Nephron progenitor cell (in vitro differentiated cells): ENCODE measurements at places on chromosomes 4 and X.

- DNase-seq, result no peak
Observed at GRCh38 chr4:107966903-107967302, 22.8 kb upstream of the HADH start.

DNA sequence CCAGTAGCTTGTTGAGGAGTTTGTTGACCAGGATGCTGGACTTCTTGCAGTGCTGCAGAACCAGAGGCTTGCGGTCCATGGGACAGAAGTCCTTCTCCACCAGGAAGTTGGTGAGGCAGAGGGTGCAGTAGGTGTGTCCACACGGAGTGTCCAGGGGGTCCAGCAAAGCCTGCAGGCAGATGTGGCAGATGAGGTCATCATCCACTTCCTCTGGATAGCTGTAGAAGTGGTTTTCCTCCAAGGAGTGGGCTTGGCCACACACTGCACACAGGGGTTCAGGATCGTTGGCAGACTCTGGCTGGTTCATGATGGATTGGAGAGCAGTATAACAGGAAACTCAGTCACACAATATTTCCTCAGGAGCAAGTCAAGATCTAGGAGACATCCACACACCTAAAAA is 17.6 kb downstream of the LNX1 start:
- no peak for DNase-seq

DNA sequence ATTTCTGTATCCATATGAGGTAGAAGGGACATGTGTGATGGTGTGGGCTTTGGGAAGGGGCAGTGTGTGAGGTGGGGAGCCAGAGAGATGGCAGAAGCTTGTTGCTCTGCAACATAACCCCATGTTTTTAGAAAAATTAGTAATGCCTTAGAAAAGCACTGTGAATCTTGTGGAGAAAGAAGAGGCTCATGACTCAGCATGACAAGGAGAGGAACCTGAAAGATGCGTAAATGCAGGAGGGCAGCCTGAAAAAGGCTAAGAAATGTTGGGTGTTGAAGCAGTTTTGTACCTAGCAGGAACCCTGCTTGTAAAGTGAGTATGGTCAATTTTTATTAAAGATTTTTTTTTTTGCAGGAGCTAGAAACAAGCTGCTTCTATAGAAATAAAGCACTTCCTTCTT is 59.8 kb downstream of the ARSJ start:
- DNase-seq, result no peak

DNA sequence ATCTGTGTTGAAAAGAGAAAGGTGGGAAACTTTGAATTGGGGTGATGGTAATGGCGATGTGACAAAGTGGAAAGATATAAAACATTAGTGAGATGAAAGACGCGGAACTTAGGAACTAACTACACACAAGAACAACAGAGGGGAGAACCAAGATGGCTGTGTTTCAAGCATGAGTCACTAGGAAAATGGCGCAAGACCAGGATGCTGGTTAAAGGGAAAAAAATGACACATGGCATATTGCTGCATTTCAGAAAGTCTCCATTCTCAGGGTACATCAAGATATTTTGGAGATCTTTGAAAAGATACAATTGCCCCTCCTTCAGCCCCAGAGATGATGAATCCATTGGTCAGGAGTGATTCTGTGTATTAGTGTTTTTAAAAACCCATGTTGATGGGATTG is 164.4 kb downstream of the FBXO8 start:
- no peak for DNase-seq

DNA sequence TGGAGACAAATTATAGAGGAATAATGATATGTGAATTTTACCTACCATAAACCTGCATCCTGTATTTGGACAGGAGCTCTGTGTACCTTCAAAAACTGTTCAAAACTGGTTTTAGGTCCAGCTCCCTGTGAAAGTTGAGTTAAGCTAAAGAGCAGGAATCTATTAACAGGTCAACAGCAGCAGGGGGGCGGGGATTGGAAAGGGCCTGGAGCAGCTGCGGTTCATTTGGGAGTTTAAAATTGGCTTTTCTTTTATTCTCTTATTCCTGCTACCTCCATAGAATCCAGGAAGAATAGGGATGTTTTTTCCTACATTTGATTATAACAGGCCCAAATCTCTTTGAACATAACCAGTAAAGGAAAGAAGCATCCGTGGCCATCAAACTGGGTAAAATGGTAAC is 23.8 kb downstream of the SHROOM3 start:
- peak; percentile 14 for DNase-seq

- no peak for DNase-seq
Observed at GRCh38 chrX:136856551-136856950, 24.0 kb downstream of the RBMX start.

DNA sequence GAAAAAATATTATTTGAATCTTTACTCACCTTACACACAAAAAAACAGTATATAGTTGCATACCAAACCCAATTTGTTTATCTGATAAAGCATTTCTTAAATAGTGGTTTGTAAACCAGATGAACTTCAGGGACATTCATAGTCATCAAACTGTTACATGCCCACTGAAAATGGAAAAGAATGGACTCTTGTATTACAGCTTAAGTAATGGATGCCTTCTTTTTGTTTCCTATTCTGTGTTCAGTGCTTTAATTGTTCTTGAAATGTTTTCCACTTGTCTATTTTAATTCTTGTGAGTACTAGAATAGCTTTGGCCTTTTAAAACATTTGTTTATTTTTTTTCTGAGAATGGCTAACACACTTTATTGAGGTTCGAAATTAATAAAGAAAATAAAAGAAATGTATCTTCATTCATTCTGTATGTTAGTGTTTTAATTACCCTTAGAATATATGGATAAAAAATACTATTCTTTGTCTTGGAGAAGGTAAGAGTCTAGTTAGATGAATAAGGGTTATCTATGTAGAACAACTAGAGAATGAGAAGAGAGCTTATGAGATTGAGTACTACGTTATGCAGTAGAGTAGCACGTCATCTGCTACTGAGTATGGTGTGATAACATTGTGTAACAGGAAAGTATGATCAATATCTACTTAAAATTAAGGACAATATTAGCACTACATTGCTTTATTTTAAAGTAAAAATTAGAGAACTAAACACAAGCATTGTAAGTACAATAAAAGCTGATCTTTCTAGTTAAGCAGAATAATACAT is 9.9 kb downstream of the CPEB2 start:
- DNase-seq, result no peak

- no peak for DNase-seq
Observed at GRCh38 chr4:21387683-21388082, 560.9 kb downstream of the KCNIP4 start.

- DNase-seq, result no peak
Observed at GRCh38 chr4:15375667-15376066, 52.2 kb upstream of the C1QTNF7 start.

DNA sequence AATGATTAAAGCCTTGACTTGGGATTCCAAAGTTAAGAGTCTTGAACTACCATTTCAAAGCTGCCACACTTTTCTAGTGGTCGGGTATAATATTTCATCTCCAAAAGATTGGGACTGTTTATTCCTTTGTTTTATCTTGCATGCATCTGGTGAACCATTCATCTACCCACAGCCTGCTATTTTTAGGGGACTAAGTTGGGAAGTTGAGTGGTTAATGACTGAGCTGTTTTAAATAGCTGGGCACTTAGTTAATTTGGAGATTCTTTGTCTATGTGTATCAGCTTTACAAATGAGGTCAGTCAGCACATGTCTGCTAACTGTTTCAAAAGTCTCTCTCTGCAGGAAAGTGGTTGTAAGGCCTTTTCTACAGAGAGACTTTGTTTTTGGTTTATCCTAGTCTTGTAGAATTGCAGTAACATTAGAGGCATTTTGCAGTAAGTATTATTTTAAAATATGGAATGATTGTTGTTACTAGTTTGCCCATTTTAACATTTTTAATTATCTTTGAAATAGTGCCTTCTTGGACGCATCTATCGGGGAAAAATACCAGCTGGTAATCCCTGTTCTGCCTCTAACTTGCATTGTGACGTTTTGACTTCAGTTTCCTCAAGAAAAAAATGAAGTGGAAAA is 8.2 kb downstream of the BMP2K start:
- no peak for DNase-seq

DNA sequence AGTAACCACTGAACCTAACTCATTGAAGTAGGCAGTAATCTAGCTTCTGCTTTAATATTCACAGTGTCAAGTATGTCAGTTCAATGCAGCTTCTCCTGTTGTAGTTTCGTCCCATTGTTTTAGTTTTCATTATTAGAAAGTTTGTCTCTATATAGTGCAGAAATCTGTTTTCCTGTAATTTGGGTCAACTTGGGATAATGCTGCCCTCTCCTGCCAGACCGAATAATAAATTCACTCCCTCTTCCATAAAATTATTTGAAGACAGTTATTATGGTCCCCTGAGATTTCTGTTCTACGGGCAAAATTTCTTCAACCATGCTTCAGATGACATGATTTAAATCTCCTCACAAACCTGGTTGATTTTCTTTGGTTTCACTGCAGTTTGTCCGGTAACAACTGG is 4.6 kb upstream of the LUZP4 start:
- DNase-seq, result no peak

DNA sequence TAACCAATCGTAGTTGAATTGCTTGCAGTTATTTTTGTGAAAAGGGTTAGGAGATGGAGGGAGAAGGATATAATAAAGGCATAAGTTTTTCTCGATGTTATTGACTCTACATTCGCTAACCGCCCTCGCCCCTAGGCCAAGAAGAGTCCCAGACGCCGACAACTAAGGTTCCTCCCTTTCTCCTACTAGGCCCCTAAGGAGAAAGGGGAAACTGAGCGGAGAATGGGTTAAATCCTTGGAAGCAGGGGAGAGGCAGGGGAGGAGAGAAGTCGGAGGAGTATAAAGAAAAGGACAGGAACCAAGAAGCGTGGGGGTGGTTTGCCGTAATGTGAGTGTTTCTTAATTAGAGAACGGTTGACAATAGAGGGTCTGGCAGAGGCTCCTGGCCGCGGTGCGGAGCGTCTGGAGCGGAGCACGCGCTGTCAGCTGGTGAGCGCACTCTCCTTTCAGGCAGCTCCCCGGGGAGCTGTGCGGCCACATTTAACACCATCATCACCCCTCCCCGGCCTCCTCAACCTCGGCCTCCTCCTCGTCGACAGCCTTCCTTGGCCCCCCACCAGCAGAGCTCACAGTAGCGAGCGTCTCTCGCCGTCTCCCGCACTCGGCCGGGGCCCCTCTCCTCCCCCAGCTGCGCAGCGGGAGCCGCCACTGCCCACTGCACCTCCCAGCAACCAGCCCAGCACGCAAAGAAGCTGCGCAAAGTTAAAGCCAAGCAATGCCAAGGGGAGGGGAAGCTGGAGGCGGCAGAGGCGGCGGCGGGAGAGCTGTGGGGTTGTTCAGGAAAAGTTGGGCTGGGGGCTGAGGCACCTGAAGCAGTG is 5.9 kb downstream of the ATOH1 start:
- peak; percentile 51 for DNase-seq

DNA sequence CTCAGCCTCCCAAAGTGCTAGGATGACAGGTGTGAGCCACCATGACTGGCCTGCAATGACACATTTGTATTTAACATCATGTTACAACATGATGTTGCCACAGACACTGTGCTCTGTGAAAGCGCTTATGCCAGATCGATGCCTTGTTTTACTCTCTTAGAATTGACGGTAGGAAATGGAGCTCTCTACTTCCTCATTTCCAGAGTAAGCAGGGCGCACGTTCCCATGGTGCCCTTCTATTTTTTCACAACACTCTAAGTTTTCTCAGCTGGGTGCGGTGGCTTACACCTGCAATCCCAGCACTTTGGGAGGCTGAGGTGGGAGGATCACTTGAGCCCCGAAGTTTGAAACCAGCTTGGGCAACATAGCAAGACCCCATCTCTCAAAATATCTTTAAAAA is 60.7 kb upstream of the DHRSX start:
- DNase-seq, result no peak

DNA sequence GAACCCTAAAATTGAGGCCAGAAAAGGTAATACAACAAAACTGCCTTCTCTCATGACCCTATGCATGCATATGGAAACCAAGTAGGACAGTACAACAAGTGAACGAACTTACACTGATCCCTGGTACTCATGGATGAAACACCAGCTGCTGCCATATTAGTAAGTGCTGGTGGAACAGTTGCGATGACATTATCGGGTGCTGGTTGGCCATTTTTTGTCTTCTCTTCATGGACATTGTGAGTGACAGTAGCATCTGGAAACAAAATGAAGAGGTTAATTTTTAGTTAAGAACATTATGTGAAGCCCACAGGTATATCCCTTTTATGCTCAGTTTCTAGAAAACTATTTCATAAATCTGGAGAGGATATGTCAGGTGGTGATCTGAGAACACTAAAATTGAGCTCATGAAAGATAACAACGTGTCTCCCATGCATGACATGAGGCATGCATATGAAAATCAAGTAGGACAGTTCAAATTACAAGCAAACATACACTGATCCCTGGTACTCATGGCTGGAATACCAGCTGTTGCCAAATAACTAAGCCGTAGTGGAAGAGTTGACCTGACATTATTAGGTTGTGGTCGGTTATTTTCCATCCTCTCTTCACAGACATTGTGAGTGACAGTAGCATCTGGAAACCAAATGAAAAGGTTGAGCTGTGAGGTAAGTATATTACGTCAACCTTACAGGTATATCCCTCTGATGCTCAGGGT is 74.2 kb upstream of the CT45A1 start:
- no peak for DNase-seq

DNA sequence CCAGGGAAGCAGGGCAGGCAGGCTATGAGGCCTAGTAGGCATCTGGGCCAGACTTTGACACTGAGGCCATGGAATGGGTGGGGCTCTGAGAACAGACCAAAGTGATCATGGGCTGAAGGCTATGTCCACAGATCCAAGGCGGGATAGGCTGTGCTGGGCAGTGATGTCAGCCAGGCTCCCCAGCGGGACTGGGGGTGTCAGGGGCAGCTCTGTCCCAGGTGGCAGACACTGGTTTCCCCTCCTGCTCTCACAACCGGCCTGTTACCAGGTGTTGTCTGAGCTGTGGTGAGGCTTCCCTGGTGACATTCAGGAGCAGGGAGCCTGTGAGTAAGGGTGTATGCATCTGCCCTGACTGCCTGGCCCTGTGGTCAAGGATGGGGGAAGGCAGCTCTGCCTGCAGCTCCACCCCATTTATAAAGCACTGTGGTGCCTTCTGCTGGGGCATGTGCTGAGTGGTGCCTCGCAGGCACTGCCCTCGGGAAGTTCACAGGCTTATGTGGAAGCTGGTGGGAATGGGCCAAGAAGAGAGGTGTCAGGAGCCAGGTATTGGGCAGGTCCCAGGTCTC is 2.9 kb downstream of the IL9R start:
- no peak for DNase-seq

- no peak for DNase-seq
Observed at GRCh38 chr4:14404730-14405129, 597.6 kb upstream of the CPEB2 start.

- DNase-seq, result no peak
Observed at GRCh38 chr4:101651778-101652177, 138.8 kb upstream of the BANK1 start.

GRCh38 chr4:163558539-163559044 is 64.1 kb downstream of the TMA16 start:
- no peak for DNase-seq

DNA sequence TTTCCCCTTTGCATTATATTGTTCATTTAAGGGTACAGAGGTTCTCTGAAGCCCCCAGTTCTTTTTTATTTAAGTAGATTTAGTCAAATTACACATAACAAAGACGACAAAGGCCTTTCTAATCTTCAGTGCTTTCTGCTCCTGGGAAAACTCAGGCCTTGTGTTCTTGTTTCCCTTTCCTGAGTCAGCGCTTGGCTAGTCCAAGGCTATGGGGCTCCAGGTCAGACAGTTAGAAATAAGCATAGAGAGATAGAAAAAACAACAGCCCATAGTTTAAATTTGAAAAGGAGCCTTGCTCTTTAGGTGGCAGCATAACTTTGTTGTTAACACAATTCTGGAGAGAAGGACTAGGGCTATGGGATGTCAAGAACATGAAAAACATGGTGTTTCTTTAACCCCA is 97.3 kb downstream of the PPP1R2C start:
- DNase-seq, result no peak
